ENCODE measurements at places on chromosomes 11 and 22.

GRCh38 chr11:11456866-11457265 lies 103.8 kb upstream of the CSNK2A3 start:
- DNase-seq = no peak

DNA sequence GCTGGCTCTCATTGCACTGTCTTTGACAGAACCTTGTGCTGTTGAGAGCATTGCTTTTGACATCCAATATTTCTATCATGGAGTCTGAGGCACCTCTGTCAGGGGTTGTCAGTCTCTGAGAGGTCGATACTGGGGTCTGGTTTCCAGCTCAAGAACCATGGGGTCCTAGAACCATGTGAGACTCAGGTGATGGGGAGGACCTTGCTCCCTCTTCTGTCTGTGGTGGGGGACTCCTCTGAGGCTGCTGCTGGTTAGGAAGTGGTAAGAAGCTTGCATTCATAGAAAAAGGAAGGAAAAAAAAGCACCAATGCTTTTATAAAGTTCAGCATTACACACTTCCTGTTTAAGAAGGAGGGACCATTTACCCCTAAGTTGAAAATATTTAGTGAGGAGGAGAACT lies 91.8 kb upstream of the CD44 start:
- peak; percentile 71 for DNase-seq

- DNase-seq = no peak
Measured at GRCh38 chr11:47393163-47394049, 15.0 kb upstream of the SLC39A13 start.

DNA sequence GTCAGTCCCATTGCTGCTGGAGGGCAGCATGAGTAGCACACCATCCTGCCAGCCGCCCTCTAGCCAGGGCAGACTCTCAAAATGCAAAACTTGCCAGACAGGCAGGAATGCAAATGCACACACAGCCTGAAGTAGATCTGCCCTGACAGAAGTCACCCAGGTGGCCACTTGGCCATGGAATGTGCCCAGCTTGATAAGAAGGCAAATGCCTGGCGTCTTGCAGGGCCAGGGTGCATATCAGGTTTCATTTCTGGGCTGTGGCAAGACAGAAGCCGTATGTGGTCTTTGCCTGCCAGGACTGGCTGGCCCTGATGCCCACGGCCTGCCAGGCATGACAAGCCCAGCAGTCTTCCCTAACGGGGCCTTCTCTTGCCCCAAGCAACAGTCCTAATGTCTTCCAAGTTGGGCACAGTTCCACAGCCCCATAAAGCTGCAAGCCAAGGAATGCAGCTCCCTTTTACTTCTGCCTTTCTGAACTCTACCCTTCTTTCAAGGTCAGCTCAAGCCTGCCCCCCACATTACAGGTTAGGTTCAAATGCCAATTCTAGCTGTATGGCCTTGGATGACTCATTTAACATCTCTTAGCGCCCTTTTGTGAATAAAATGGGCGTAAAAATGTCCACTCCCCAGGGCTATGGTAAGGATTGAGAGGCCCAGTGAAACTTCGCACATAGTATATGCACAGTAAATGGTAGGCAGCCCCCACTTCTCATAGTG lies 29.7 kb downstream of the POU2AF3 start:
- DNase-seq = no peak

GRCh38 chr11:18277565-18278271 lies 11.7 kb downstream of the SAA1 start:
- no peak for DNase-seq

GRCh38 chr22:47810505-47811500 lies 1048.4 kb downstream of the TBC1D22A start:
- no peak for DNase-seq

- no peak for DNase-seq
Measured at GRCh38 chr22:39814899-39815298, 78.7 kb downstream of the ENTHD1 start.

DNA sequence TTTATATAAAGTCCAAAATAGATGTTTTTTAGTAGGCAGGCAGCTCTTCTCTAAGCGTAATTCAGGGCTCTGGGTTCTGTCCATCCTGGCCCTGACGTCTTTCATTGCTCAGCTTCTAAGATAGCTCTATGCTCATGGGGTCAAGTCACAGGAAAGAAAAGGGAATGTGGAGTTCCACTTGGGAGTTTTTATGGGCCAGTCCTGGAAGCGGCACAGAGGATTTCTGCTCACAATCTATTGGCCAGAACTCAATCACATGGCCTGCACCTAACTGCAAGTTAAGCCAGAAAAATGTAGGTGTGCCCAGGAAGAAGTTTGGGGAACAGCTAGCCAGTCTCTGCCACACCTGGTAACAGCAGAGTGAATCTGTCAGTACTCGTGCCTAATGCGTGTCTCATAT lies 7.4 kb upstream of the ZBTB16 start:
- no peak for DNase-seq

GRCh38 chr11:75565221-75565814 lies 3.3 kb downstream of the SERPINH1 start:
- DNase-seq = no peak

DNA sequence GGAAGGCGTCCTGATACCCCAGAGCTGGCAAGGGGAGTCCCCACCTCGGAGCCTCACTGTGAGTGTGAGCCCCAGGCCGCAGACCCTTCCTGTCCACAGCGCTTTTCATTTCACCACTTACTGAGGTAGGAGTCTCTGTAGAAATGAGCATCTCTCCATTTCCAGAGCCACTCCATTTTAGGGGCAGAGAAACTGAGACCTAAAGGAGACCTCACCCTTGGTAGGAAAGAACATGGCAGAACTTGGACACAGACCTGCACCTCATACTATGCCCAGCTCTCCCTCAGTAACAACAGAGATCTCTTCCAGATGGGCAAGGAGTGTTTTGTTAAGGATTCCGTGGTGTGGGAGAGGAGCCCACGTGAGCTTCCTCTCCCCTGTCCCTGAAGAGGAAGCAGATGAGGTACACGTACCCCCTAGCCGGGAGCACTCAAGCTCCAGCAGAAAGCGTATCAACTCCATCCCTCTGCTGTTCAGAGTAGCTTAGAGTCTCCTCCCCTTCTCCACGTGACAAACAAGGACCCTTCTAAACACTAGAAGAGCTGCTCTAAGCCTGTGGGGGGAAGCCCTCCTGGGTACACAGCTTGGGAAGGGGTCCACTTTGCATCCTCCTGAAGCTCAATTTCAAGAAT lies 532 bp upstream of the VSIG2 start:
- no peak for DNase-seq

DNA sequence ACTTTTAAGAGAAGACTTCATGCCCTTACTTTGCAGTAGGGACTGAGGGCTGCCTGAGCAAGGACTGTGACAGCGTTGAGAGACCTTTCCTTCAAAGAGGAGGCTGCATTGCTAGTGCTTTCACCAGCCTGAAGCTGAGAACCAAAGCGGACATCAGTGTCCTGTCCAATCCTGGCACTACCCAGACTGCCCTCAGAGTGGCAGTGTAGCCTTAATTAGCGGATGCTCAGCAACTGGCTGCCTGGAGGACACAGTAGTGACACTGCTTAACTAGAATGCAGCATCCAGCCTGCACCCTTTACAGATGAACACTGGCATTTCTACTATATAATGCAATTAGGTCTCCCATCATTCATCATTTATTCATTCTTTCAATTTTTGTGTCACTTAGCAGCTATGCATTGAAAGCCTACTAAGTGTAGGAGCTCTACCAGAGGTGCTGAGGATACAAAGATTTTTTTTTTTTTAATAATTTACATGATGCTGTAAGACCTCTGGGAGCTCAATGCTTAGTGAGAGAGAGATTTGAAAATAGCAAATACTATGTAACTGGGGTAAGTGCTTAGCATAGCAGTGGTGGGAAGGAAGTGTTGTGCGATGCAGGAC lies 36.9 kb upstream of the SLC36A4 start:
- peak; percentile 74 for DNase-seq

- DNase-seq = no peak
Measured at GRCh38 chr11:72222106-72222891, 2.3 kb upstream of the INPPL1 start.

GRCh38 chr22:48566741-48567140 lies 1260.9 kb downstream of the BRD1 start:
- DNase-seq = no peak

DNA sequence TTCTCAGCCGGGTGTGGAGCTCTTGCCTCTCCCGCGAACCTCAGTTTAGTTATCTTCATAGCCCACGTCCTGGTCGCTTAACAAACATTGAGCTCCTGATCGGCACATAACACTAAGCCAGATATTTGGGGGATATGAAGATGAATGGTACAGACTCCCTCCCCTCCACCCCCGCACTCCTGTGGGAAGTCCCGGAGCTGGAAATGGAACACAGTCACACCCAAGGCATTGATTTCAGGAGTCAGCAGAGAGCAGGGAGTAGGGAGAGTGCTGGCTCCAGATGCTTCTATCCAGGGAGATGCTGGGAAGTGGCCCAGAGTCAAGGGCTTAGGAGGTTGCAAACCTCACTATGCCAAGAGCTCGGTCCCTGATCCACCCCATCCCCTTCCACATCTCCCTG lies 26.1 kb upstream of the CABP7 start:
- DNase-seq = no peak

- no peak for DNase-seq
Measured at GRCh38 chr11:125594958-125595357, 2.3 kb downstream of the STT3A start.

- DNase-seq = no peak
Measured at GRCh38 chr11:34316347-34317035, 41.3 kb downstream of the ABTB2 start.

GRCh38 chr22:26724414-26724813 lies 67.0 kb downstream of the MIAT start:
- no peak for DNase-seq

GRCh38 chr11:9662273-9662672 lies 1.6 kb upstream of the SWAP70 start:
- DNase-seq = no peak

- no peak for DNase-seq
Measured at GRCh38 chr22:48240148-48240934, 1477.9 kb downstream of the TBC1D22A start.

DNA sequence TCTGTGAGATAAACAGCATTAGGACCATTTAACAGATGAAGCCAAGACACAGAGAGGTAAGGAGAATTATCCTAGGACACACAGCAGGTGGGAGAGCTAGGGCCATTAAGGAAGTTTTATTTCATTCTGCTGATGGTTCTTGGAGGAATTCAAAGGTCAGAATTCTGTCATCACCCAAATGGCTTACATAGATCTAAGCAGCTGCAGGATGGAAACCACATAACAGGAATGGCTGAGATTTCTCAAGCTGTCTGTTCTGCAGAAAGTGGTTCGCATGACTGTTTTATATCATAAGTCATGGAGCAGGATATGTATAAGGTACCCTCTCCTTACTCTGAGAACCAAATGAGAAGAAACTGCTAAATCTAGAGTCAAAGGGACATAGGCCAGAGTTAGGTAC lies 163.2 kb upstream of the NARS2 start:
- no peak for DNase-seq

GRCh38 chr11:2947744-2948143 lies 18.5 kb upstream of the PHLDA2 start:
- DNase-seq = no peak

- DNase-seq = peak; percentile 16
Measured at GRCh38 chr11:10628508-10629236, 60.2 kb upstream of the LYVE1 start.

GRCh38 chr11:64661146-64661545 lies 61.9 kb downstream of the NRXN2 start:
- DNase-seq = no peak

- no peak for DNase-seq
Measured at GRCh38 chr22:23184764-23185113, 4.4 kb downstream of the BCR start.

- no peak for DNase-seq
Measured at GRCh38 chr22:31339148-31339832, 6.9 kb downstream of the PATZ1 start.

- no peak for DNase-seq
Measured at GRCh38 chr22:23398701-23399366, 181.3 kb downstream of the IGLL1 start.

DNA sequence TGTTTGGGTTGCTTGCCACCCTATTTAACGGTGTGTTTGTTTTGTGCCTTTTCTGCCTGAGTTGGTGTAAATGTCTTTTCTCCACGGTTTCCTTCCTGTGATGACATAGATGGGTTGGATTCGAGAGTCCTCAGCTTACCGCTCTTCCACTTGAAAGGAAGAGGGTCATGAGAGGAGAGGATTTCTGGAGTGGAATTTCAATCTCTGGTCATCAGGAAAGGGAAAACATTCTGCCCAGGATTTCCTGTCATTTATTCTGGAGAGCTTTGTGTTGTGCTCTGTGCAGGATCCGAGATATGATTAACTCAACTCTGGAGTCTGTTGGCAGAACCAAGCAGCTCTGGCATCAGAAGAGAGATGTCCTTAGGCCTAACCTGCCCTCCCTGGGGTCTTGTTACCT lies 605.2 kb downstream of the NTM start:
- DNase-seq = no peak

- DNase-seq = no peak
Measured at GRCh38 chr11:13271060-13271693, 6.4 kb upstream of the BMAL1 start.

- no peak for DNase-seq
Measured at GRCh38 chr22:21946262-21946925, 6.3 kb downstream of the PPM1F start.

DNA sequence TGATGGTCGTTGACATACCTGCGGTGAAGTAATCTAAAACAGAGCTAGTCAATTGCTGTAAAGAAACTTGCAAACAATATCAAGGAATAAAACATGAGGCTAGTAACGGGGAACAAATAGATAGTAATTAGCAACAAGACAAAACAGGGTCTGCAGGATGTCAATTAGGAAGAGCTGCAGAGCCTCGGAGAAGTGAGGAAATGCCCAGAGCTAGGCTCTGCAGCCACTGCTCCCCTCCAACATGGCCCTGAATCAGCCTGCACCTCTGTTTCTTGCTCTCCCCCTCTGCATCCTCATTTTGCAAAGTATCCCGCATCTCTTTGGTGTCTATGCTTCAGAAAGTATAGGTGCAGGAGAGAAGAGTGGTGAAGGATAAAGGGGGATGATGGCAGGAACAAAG lies 507.4 kb upstream of the FAT3 start:
- DNase-seq = no peak

DNA sequence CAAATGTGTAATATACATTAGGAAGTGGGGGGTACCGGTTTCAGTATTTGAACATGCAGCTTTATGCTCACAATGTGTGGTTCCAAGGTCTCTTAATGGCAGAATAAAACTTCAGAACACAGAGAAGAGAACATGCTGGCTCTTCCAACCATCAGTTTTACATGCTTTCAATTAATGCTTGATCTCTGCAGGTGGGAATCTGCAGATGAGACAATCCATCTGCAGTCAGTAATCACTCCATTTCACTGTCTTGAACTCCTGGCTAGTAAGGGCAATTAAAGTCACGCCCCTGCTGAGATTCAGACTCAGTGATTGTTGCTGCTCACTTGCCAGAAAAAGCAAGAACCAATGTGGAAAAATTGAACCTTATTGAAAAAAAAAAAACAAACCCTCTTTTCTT lies 945.7 kb downstream of the DLG2 start:
- no peak for DNase-seq

GRCh38 chr22:35443790-35444684 lies 44.1 kb downstream of the MCM5 start:
- no peak for DNase-seq

DNA sequence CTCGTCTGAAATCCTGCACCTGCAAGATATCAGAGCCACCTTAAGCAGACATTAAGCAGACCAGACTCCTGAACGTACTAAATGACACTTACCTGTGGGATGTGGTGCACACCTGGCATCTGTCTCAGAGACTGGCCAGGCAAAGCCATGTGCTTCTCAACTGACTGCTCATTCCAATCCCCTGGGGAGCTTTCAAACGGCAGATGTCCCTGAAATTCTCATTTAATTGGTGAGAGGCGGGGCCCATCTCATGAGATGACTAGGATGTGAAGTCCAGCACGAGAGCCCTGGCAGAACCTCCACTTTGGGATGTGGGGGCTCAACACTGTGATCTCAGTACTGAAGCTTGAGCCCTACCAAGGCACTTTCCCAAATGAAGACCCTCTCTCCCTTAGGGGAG lies 84.9 kb upstream of the HMGXB4 start:
- DNase-seq = no peak

Data from DND-41 (cell line).